Right renal cortex interstitium (tissue), 3 donors: ENCODE measurements at places on chromosomes 12 and 14. TPM values are rescaled to one million over a fixed set of nuclear protein-coding genes. Genes with fewer than 3 reads are reported as not detected.

Gene TMEM179
- 0.80 TPM for polyA plus RNA-seq

Gene PLEKHD1
- polyA plus RNA-seq: 5.7 TPM

GRCh38 chr14:95316821-95317220, 2.9 kb downstream of the CLMN start:
- DNase-seq: no peak

DNA sequence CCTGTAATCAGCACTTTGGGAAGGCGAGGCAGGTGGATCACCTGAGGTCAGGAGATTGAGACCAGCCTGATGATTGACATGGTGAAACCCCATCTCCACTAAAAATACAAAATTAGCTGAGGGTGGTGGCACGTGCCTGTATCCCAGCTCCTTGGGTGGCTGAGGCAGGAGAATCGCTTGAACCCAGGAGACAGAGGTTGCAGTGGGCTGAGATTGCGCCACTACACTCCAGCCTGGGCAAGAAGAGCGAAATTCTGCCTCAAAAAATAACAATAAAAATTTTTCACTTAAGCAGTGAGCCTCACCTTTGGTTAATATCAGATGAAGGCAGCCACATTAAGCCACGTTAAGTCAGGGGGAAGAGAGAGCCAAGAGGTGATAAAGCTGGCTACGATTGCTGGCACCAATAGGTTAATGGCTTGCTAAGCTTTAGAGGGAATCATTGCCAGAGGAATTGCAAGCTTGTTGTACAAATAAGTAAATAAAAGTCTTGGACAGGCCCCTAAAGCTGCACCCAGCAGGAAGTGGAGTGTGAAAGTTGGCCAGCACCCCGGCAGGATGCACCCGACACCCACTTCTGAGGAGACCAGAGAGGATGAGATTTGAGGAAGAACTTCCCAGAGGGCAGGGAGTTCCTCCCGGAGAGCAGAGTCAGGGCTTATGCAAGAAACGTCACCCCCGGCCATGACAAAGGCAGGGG, 41.3 kb upstream of the TESC start:
- no peak for DNase-seq

Gene CELA1
- polyA plus RNA-seq: not detected

DNA sequence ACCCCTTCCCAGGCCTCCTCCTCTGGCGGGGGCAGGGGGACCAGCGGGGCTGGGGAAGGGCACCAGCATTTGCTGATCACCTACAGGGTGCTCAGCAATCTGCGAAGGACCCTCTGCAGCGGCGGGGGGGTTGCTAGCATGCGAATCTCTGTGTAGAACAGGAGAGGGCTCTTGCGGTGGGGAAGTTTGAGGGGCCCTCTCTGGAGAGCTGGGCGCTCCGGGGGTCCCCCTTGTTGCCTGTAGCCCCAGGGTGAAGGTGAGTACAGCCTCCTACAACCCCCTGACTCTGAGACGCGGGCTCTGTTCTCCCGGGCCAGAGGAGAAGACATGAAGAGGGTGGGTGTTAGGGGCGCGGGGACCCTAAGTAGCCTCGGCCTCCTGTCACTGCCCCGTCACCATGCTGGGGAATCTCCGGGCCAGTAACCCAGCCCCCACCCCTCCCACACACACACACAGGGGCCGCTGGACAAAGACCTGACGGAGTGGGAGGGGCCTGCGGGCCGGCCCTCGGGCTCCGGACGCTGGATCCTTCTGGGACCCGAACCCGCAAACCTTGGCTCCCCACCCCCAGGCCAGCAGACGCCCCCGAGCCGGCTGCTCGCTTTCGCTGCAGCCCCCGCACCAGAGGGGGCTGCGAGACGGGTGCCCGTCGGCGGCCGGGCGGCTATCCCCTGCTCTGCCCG, 734 bp downstream of the FIGNL2 start:
- no peak for DNase-seq

Gene C1QL4
- 1.5 TPM for polyA plus RNA-seq

- no peak for DNase-seq
Observed at GRCh38 chr14:88625671-88626070, 62.8 kb downstream of the ZC3H14 start.

Gene FBXO21
- 60.4 TPM for polyA plus RNA-seq

Gene MTA1
- 74.5 TPM for polyA plus RNA-seq

Gene RIN3
- polyA plus RNA-seq: 5.5 TPM

GRCh38 chr14:28758253-28758884, 8.2 kb upstream of the FOXG1 start:
- DNase-seq: no peak
